ENCODE measurements at places on chromosomes 7 and 10.

- no peak for DNase-seq
Measured at GRCh38 chr7:129780257-129780973, 168.9 kb downstream of the NRF1 start.

GRCh38 chr10:117260084-117260483, 19.2 kb downstream of the SLC18A2 start:
- DNase-seq: no peak

- no peak for DNase-seq
Measured at GRCh38 chr7:157609516-157609915, 272.7 kb downstream of the DNAJB6 start.

- no peak for DNase-seq
Measured at GRCh38 chr7:41421056-41421455, 281.8 kb downstream of the INHBA start.

DNA sequence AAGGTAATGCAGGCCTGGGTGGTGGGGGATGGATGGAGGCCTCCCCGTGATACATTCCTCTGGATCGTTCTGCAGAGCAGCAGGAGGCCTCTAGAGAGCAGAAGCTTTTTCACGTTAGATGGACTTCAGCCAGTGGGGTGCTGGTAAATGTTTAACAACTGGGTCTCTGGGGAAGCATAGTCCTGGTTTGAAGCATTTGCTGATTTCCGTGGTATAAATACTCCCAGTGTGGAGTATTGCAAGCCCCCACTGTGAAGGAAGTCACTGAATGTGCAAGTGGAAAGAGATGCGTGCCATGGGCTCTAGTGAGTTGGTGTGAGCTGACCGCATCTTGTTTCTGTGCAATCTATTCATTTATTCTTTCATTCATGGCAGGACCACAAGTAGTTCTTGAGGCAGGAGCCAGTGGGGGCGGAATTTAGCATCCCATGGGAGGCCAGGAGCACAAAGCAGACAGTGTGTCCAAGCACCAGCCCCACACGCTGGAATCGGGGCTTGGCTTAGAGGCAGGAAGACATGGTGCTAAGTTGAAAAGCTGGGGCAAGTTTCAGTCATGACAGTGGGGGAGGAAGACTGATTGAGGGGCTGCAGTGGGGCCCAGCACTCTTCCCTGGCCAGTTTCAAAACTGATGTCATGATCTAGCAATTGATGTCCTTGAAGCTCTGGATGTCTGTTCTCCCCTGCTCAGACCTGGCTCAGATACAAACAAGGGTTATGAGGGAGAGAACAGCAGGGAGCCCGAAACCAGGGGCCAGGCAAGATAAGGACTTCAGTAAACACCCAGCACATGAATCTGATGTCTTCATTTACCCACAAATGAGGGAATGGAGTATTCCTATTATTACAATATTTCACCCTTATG, 280.9 kb upstream of the LYZL1 start:
- DNase-seq: peak; percentile 95

DNA sequence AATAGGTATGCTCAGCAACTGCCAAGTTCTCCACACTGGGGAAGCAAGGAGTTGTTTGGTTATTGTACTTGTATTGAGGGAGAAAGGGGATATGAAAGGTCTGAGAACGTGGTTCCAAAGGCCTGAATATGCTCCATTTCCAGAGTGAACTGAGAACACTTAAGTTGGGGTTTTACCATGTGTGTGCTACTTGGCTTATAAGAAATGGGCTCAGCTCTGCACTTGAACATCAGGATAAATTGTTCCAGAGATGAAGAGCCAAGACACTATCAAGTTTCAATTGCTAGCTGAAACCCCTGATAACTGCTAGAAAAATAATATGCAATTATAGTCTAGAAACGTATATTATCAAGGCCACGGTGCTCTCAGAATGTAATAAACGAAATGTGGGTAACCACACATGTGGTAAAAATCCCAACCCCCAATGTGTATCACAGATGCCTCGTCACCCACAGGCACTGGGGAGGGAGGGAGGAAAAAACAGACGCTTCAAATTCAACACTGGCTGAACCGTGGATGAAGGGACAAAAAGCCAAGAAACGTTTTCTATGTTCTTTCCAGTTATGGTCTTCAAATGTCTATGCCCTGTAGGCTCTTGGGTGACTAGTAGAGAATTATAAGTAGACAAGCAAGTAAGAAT, 16.3 kb downstream of the ELMO1 start:
- no peak for DNase-seq

DNA sequence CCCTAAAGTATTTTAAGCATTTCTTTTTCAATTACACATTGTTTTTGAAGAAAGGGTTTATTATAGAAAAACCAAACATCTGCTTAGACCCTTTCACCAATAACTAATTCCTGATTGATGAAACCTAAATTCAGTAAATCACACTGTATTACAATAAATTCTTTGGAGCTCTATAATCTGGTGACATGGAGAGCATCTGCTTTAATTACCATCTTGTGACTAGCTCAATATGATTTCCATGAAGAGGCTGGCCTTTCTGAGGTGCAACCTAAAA, 9.7 kb downstream of the HYCC1 start:
- DNase-seq: no peak

DNA sequence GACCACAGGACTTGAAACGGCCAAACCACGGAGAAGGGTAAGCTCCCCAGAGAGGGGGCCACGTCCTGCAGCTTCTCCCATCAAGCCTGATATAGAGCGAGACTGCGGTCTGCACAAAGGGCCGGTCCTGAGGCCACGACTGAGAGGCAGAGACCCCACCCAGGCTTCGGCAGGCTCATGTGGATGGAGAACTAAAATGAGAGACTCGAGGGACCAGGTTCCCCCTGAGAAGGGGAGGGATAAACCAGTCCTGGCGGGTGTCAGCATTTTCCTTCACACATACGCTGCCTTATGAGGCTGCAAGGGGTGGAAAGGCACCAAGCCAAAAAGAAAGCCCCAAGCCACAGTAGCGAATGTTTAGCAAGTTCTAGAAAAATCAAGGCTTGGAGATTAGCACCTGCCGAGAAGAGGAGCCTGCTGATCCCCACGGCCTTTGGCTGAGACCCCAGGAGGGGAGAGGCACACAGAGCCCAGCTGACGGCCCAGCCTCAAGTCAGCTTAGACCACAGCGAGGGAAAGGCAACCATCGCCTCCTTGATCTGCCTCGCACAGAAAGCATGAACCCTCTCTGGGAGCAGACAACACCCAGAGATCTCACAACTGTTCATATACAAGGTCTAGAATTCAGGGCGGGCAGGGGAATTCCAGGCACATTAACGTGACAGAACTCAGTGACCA, 92.6 kb upstream of the RNF32 start:
- no peak for DNase-seq

DNA sequence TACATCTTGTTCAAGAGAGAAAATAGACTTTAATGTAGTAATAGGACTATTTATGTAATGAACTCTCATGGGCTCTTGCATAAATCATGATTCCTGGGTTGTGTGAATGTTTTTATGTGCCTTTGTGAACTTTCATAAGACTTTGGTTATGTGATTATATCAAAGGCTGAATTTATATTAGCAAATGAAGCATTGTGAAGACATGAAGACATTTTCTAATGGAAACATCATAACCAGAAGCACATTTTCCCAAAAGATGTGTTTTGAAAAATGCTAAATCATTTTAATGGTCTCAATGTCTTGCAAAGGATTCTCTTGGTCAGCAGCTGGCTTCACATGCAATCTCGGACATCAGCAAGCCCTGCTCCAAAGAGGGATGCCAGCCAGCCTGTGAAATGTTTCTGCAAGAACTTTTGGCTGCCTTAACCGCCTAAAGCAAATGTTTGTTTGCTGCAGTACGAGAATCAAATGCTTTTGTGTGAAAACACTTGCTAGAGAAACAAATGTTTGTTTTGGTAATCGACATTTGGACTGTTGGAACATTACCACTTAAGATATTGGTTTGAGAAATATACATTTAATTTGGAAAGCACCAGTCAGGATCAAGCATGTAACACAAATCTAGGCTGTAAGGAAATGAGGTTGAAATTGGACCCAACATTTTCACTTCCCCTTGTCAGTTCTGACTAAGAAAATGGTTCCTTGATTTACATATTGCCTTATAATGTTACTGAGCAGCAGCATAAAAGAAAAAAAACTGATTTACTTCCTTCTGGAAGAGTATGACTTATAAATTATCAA, 102.1 kb downstream of the RTKN2 start:
- peak; percentile 19 for DNase-seq

- DNase-seq: no peak
Measured at GRCh38 chr10:89705466-89705865, 4.1 kb downstream of the KIF20B start.

GRCh38 chr10:31129271-31129670, 97.6 kb upstream of the ZNF438 start:
- peak; percentile 94 for DNase-seq

DNA sequence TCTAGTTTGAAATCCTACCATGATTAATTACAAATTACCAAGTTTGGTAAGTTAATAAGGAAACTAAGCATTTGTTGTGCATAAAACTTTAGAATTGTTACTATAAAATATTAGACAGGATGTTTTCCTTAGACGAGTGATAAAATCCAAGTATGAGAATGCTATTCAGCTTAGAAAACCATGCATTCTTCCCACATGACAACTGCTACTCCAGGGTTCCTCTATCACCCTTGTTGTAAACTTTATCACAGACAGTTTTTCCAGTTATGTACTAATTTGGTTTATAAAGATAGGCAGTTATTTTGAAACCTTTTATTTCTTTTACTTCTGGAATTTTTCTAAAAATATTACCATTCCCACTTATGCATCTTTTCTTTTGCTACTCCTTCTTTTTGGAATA, 52.0 kb downstream of the SIRT1 start:
- peak; percentile 56 for DNase-seq

GRCh38 chr10:15293862-15294842, 76.9 kb downstream of the FAM171A1 start:
- DNase-seq: peak; percentile 34

DNA sequence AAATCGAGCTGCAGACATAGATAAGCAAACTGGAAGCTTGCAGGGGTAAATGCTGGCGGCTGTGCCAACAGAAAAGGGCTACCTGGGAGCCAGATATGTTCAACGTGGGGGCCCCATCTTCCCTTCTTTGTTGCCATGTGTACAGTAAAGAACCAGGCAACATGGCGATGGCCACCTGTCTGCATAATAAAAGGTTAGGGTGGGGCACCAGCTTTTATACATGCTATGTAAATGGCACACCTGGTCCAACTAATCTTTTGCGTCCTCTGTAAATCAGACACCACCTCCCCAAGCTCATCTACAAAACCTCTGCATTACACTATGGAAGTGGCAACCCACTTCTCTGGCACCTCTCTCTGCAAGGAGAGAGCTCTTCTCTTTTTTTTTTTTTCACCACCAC, 13.9 kb downstream of the BUD31 start:
- DNase-seq: no peak

- no peak for DNase-seq
Measured at GRCh38 chr10:78531088-78531487, 497.4 kb downstream of the RPS24 start.

DNA sequence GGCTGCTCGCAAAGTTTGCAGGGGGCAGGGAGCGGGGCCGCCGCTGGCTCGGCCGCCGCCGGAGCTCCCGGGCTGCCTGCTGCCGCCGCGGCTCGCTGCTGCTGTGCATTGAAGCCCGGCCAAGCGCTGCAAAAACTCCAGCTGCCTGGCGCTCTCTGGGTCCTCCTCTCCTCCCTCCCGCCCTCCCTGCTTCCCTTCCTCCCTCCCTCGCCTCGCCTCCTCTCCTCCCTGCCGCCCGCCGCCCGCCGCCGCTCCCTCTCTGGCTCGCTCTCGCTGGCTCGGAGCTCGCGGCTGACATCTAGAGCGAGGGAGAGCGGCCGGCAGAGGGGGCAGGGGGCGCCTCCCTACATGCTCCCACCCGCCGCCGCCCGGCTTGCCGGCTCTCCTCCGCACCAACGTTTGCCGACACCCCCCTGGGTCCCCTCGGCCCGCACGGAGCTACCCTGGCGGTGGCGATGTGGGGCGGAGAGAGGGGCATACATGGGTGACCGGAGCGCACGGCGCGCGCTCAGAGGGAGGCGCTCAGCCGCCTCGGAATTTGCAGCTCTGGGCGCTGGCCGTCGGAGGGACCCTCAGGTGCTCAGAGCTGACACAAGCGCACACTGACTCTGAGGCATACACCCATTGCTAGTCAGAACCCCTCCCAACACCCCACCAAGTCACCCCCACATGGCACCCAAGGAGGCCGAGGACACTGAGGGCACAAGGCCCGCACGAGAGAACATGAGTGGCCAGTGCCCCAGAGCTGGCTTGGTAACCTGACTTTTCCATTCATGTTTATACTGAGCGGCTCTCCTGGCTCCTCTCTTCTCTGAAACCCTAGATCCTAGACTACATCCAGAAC, 1.2 kb upstream of the PLXNA4 start:
- DNase-seq: peak; percentile 70

- DNase-seq: no peak
Measured at GRCh38 chr7:156626220-156626895, 14.2 kb upstream of the RNF32 start.

DNA sequence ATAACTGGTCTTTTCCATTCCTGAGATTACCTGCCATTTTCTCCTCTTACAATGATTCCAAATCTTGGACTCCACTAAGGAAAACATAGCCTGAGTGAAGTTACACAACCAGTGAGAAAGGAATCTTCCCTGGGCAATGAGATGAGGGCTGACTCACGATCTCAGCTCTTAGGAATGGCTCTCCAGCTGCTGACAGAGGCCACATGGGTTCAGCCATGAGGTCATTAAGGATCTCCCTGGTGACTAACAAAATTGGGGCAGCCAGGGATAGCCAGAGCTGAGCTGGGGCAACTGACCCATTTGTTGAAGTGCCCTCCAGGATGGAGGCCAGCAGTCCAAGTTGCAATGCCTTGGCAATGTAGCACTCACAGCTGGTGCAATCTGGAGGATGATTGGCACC, 78.7 kb upstream of the MKLN1 start:
- peak; percentile 97 for DNase-seq

DNA sequence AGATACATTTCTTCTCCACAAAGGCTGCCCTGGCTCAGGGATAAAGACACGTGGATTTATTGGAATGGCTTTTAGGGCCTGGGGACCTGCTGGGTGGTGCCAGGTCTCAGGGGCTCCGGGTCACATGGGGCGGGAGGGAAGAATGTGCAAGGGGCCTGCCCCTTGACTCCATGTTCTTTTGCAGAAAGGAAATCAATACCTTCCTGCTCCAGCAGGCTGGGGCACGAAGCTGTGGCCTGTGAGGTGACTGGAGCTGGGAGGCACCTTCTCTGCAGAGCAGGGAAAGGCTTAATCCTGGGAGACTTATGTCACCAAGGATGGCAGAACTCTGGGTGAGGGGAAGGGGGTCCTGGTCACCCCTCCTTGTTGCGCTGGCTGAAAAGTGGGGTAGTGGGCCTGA, 42.3 kb upstream of the GNA12 start:
- no peak for DNase-seq

DNA sequence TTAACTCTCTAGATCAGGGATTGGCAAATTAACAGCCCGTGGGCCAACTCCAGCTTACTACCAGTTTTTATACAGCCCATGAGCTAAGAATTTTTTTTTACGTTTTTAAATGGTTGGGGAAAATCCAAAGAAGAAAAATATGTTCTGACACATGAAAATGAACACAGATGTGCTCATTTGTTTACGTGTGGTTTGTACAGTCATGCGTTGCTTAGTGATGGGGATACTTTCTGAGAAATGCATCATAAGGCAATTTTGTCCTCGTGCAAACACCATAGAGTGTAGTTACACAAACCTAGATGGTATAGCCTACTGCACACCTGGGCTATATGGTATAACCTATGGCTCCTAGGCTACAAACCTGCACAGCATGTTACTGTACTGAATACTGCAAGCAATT, 8.3 kb upstream of the SMKR1 start:
- DNase-seq: peak; percentile 91
